Activated naive CD8-positive, alpha-beta T cell treated with anti-CD3 and anti-CD28 coated beads, Interleukin-2, amount 50 U/mL, for 24 hours (primary cell): ENCODE measurements at places on chromosomes 6 and 20.

DNA sequence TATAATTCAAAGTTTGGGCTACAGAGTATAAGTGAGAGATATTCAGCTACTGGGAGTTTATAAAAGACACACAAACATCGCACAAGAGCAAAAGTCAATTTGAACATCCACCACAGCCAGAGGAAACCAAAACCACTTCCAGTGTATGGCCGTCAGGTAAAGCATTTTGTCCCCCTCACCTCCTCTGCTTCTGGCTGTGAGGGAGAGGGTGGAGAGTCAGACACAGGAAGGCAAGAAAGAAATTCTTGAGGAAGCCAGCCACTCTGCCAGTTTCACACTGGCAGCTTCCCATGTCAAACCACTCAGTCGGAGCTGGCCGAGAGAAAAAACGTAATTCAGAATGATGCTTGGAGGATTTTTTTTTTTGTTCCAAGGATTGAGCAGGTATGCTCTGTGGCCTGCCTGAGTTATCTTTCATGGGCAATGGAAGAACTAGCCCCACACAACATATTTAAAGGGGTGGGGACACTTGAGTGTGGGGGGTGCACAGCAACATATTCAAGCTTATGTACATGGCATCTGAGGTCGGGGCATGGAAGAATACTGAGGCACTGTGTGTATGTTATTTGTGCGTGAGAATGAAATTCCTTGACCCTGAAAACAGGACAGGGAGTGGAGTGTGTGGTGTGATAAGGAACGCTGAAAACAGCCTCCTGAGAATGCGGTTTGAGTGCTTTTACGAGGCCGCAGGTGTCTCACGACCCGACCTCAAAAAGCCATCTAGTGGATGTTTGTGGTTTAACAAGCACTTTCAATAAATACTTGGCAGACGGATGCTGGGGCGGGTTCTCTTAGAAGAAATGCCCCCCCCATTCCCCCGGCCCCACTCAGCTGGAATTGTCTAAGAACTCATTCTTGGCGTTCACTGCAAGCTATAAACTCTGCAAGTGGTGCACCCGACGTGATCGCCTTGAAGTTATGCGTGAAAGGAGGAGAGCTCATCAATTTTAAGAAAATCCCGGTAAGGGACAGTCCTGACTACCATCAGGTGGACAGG, 27.5 kb upstream of the ZBTB22 start:
- peak; percentile 46 for DNase-seq

DNA sequence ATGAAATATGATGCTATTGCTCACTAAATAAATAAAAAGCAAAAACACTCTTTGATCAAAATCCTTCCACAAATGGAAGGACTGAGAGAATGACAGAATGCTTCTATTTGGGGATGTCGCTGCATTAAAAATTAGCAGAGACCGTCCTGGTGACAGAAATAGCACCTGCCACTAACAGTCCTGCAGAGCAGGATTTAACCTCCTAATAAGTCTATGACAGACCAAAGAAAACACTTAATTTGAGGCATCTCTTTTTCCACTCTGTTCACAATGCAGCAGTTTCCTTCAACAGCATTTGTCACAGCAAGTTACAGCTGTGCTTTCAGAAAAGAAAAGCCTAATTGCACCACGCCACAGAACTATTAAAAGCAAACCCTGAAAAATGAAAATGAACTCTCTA, 140.6 kb upstream of the BEND6 start:
- DNase-seq = no peak

- no peak for DNase-seq
These were observed 39.2 kb downstream of the ZC3H12D start for GRCh38 chr6:149445573-149445972.

DNA sequence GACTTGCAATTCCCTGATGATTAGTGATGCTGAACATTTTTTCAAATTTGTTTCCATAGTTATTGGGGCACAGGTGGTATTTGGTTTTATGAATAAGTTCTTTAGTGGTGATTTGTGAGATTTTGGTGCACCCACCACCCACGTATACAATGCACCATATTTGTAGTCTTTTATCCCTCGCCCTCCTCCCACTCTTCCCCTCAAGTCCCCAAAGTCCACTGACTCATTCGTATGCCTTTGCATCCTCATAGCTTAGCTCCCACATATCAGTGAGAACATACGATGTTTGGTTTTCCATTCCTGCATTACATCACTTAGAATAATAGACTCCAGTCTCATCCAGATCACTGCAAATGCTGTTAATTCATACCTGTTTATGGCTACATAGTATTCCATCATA, 167.3 kb downstream of the MYLK4 start:
- DNase-seq = no peak

DNA sequence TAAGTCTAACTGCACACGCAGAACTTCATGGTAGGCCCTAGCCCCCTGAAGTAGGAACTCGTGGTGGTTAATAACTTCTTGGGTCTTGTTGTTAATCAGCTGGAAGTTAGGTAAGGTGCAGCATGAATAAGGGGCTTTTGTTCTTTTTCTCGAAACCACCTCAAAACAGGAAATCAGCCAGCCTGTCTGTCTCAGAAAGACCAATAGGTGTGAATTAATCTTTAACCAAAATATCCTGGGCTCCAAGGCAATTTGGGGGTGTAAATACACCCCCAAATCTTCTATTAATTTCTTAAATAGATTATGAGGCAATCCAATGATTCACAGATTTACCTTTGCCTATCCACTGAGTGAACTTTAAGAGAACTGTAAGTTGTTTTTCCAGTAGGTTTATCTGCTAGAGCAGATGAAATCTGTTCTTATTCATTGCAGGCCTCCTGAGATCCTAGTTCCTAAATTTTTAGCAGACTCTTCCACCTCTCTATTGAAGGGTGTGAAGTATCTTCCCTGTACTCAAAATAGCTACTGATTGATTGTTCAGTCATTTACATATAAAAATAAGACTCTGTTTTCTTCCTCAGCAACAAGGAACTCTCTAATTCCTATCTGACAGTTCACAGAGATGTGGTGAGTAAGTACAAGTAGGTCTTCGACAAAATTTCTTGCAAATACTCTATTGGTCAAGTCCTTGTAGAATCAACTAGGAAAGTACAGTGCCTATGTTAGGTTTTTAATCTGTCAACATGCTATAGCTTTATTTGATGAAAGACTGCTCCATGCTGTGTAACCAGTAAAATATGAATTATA, 427.1 kb upstream of the NOX3 start:
- no peak for DNase-seq

GRCh38 chr6:2840749-2841061, 958 bp downstream of the SERPINB1 start:
- DNase-seq = no peak

DNA sequence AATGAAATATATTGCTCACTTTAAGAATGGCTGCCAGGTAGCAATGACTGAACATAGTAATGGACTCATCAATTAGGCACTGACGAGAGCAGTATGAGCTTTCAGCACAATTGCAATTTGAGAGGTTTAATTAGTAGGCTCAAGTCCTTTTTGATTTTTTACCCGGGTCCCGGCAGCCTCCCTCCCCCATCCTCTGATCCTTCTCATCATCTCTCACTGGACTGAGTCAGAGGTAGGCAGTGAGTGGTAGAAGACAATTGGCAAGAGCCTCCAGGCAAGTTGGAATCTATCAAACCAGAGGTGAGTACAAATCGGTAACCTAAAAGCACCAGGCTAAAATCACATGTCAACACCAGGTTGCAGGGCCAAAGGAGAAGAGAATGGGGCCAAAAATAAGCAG, 107.9 kb downstream of the DCDC2 start:
- DNase-seq = no peak

- no peak for DNase-seq
These were observed 1.6 kb downstream of the ADGRB3 start for GRCh38 chr6:68636666-68637065.

GRCh38 chr6:136501096-136501495, 49.1 kb downstream of the MAP7 start:
- no peak for DNase-seq

- DNase-seq = no peak
These were observed 500.1 kb upstream of the JAG1 start for GRCh38 chr20:11173916-11174315.

DNA sequence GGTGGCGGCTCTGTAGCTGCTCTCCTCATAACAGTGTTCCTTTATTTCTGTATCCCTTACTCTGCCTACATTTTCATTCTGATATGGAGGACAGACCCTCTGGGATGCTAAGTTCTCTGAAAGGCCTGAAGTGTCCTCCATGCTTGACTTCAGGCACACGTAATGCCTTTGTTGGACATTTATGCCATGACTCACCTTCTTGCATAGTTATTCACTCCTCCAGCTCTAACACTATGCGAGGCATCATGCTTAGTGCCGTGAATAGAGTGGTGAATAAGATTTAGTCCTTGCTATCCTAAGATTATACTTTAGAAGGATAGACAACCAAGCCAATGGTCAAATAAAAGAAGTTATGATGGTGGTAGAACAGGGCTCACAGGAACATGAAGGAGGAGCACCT, 760.9 kb upstream of the FLRT3 start:
- DNase-seq = no peak

GRCh38 chr6:154638369-154638768, 94.8 kb upstream of the SCAF8 start:
- DNase-seq = no peak

- DNase-seq = no peak
These were observed 297.6 kb upstream of the TCF21 start for GRCh38 chr6:133591275-133591674.

- no peak for DNase-seq
These were observed 258.9 kb downstream of the KIF16B start for GRCh38 chr20:16314320-16314719.

DNA sequence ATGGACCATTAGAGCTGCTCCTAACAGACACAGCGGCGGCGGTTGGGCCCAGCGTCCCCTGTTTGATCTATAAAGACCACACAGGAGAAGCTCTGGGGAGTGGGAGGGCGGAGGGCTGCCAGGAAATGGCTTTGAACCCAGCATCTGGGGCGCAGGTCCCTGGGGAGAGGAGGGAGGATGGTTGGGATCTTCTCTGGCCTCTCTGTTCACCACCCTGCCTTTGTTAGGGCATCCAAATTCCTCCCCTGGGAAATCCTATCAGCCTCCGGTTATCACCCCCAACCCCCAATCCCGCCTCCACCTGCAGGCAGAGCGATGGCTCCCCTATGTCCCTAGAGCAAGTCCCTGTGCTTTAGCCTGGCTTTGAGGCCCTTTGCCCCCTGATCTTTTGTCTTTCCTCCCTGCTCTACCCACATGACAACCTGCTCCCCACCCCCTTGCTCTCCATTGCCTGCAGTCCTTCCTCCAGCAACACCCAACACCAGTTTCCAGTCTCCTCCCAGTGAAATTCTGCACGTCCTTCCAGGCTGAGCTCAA, 7.1 kb downstream of the XKR7 start:
- DNase-seq = no peak

DNA sequence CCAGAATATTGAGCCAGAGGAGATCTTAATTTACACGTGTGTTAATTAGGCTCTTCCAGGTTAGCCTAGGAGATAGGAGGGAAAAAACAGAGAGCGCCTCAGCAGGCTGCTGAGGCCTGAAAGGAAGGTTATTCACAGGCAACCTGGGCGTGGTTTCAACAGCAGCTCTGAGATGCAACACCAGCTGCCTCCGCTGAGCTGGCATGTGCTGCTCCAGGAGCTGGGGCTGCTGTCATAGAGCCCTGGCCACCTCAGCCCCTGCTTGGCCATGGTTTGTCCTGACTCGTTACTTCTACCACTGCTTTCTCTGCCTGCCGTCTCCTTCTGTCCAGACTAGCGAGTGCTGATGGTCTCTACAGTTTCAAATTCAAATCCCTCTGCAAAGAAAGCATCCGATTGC, 32.4 kb upstream of the RPP40 start:
- no peak for DNase-seq

- DNase-seq = no peak
These were observed 180.2 kb downstream of the MAFB start for GRCh38 chr20:40508821-40509220.

- DNase-seq = no peak
These were observed 454.6 kb upstream of the MARCKS start for GRCh38 chr6:113402544-113402943.

- peak; percentile 34 for DNase-seq
These were observed 1.1 kb downstream of the L3MBTL3 start for GRCh38 chr6:130019326-130020072.

DNA sequence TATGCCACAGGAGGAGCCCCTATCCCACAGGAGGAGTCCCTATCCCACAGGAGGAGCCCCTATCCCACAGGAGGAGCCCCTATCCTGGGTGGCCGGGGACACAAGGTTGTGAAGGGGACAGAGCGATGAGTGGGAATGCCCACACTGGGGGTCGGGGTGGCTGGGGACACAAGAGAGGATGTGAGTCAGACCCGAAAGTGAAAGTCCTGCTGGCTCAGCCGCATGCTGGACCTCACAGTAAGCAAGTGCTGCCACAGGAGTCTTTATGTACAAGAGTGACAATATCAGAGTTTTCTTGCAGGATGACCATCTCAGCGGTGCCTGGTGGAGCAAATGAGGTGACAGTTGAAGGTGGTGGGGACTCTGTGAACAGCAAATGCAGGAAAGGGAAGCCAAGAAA, 93.7 kb downstream of the PSMB1 start:
- peak; percentile 48 for DNase-seq

DNA sequence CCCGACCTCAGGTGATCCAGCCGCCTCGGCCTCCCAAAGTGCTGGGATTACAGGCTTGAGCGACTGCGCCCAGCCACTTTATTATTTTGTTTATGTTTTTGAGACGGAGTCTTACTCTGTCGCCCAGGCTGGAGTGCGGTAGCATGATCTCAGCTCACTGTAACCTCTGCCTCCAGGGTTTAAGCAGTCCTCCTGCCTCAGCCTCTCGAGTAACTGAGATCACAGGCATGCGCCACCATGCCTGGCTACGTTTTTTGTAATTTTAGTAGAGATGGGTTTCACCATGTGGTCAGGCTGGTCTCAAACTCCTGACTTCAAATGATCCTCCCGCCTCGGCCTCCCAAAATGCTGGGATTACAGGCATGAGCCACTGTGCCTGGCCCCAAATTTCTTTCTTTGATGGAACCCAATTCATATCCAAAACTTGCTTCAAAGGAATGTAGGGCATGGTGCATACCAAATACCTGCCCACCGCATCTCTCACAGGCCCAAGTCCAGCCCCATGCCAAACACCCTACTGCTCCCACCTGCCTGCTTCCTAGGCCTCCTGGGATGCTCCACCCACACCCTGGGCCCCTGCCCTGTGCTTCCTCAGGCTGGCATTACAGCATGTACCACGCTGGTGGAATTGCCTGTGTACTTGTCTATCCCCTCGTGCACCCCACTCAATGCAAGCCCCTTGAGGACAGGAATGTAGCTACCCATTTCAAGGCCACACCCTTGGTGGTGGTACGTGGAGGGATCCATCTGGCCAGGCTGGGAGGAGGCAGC, 4.9 kb upstream of the HMGA1 start:
- DNase-seq = no peak

- DNase-seq = no peak
These were observed 2.5 kb downstream of the TRIM10 start for GRCh38 chr6:30158475-30159040.

DNA sequence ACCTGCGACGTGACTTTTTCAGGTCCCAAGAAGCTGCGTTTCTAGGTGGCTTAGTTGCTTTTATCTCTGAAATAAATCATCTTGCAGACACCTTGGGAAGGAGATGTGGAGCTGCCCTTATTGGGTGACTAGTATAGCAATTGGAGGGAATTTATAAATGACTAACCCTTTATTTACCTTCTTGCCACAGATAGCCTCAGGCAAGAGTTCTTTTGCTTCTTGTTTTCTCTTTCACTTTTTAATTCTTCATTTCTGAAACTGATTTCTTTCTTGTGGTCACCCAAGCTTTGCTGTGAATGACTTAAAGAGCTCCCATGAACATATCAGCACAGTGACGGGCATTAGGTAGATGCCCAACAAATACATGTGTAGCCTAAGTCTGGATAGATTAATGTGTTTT, 3.0 kb downstream of the ADGRF4 start:
- DNase-seq = no peak
